ENCODE measurements at places on chromosomes 5 and 9.

- no peak for DNase-seq
These were observed 21.7 kb downstream of the CXXC5 start for GRCh38 chr5:139669662-139670368.

- DNase-seq = no peak
These were observed 7.2 kb downstream of the TBCA start for GRCh38 chr5:77768978-77769377.

GRCh38 chr5:141519605-141520565 is 31.0 kb downstream of the PCDHGC5 start:
- no peak for DNase-seq

- DNase-seq = no peak
These were observed 107.5 kb downstream of the PBX3 start for GRCh38 chr9:125854553-125855275.

DNA sequence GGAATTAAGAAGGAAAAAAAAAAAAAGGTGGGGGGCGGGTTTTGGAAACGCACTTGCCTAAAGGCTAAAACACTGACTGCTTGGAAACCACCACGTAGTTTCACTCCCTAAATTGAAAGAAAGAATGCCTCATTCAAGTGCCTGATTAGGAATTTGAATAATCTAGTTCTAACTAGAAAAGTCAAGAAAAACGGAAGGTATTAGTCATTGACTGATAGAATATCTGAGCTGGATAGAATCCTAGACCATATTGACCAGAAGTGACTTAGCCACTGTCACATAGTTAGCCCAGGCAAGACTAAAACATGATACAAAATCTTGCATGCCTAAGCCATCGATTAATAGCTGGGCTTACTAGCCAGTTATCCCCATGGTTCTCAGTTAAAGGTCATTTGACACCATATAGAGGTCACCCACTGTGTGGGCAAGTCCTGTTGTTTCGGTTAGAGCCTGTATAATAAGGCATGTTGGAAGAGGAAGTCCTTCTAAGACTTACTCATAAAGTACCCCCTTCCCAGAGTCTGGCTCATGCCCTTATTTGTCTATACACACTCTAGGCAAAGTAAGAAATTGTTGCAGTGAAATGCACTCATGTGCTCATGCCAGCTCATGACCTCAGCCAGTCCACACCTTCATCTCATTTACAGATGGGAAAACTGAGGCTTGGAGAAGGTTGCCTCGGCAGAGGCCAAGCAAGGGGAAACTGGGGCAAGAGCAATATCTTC is 40.2 kb downstream of the SH3RF2 start:
- DNase-seq = no peak

DNA sequence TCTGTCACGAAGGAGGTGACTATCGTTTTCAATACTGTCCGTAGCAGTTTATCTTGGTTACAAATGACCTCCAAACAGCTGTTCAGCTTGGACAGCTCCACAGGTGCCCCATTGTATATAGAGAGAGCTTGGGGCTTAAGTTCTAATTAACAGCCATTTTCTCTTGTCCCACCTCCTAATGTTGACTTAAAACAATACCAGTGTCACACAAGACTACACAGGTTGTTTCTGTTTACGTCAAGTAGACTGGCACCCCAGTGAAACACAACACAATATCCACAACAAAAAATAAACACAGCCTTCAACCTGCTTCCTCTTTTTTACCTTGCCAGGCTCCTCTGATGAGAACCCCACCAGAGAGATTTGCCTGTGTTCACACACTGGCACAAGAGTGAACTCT is 39.8 kb upstream of the TLE1 start:
- DNase-seq = no peak

DNA sequence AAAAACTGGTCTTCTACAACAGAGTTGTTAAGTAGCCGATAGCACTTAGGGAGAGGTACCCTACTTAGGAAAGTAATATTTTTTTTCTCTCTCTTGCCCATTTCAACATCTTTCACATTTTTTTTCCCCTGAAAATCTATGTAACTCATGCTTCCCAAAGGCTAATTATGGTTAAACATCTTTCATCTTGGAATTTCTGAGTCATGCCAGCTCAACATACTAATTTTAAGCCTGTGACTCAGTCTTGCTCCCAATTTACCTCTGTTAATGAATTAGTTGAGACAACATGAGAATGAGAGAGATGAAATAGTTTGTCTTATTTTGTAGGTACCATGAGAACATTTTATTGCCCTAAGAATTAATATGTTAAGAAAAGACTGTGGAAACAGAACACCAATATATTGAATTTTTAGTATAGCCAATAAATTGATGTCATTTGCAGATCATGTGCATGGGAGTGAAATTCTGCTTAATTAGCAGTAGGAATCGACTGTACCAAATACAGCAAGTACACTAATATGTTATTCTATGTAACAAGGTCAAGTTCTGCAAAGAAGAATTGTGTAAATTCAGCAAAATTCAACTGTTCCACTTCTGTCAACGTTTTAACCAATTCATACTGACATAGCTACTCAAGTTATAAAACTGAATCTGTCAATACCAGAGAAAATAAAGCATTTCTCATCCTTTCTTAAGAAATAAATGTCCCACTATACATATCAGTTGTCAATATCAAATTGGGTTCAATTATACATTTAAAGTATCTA is 550.0 kb downstream of the PTPRD start:
- no peak for DNase-seq

DNA sequence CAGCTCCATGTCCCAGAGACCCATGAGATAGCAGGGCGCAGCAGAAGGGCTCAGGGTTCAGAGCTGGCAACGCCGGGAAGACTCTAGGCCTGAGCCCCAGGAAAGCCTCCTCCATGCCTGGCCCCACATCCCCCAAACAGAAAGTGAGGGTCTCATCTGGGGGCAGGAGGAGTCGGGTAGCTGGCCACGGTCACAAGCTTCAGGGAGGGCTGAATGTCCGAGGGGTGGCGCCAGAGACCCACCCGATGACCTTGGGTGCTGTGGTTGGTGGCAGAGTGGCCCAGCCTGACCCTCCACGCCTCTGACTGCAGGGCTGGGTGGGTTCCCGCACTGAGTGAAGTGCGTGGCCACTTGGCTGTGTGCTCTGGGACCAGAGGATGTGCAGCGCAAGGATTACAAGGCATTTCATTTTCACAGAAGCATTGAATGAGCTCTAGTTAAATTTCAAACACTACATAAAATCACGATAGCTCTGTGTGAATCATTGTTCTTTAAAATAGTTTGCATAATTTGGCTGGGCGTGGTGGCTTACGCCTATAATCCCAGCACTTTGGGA is 3.0 kb downstream of the C8G start:
- no peak for DNase-seq

DNA sequence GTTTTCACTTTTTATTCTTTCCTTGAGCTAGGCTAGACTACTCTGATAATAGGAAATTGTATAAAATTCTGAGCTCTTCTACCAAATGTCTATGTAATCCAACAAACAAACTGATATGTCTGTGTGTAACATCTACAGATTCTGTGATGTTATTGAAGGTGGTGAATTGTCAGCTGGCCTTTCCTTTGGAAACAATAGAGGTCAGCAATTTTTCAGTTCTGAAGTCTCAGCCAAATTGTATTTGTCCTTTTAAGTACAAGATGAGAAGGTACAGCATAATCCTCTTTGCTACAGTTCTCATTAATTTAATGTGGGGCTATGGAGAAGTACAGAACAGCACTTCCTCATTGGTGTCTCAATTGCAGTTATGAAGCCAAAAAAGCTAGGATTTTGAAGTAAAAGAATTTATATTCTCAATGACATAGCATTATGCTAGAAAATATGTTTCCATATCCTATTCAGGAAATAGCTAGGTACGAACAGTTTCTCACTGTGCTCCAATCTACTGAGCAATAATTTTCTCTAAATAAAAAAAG is 198.0 kb downstream of the HINT1 start:
- DNase-seq = no peak

- no peak for DNase-seq
These were observed 97.7 kb upstream of the PRRC1 start for GRCh38 chr5:127419683-127420257.

DNA sequence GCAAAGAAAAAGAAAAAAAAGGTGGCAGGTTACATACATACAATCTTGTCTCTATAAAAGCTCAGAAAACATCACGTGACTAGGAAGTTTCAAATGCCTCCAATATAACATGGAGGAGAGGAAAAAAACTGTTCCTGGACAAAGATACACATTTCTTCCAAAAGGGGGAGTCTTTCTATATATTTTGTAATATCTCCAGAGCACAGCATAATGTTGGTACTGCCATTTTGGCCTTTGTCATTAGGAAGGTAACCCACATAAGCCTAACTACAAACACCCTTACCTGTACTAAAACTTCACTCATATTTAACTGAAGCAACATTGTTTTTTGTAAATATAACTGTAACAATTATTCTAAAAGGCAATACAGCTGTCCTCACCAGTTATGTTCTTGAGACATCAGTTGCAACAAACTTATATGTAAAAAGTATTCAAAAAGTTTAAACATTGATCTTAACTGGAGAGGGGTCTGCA is 1.2 kb upstream of the BTF3 start:
- no peak for DNase-seq

DNA sequence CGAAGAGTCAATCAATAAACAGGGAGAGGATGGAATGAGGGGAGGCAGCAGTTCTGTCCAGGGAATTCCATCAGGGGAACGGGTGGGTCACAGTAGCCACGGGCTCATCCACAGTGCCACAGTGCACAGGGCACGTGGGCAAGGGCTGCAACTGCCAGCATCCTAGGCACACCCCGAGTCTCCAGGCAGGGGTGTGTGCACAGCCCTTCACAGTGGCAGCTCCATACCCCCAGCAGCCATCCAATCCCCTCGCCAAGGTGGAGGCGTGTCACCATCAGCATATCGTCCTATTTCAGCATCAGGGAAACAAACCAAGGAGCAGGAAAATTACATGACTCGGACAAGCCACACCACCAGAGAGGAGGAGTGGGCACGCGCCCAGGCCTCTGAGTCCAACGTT is 133.6 kb downstream of the ADAMTS2 start:
- DNase-seq = no peak

DNA sequence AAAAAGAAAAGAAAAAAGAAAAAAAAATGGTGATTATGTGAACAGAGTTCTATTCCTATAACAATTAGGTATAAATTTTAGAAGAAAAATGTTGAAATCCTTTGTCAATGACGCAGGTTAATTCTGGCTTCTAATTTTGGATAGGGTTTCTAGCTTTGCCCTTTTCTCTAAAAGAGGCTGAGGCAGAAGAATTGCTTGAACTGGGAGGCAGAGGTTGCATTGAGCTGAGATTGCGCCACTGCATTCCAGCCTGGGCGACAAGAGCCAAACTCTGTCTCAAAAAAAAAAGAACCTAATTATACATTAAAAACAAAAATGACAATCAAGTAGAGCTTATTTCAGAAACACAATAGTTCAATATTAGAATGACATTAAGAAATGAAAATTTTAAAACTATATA is 2.9 kb downstream of the STXBP1 start:
- no peak for DNase-seq

GRCh38 chr5:167912941-167913665 is 378.3 kb upstream of the WWC1 start:
- no peak for DNase-seq

DNA sequence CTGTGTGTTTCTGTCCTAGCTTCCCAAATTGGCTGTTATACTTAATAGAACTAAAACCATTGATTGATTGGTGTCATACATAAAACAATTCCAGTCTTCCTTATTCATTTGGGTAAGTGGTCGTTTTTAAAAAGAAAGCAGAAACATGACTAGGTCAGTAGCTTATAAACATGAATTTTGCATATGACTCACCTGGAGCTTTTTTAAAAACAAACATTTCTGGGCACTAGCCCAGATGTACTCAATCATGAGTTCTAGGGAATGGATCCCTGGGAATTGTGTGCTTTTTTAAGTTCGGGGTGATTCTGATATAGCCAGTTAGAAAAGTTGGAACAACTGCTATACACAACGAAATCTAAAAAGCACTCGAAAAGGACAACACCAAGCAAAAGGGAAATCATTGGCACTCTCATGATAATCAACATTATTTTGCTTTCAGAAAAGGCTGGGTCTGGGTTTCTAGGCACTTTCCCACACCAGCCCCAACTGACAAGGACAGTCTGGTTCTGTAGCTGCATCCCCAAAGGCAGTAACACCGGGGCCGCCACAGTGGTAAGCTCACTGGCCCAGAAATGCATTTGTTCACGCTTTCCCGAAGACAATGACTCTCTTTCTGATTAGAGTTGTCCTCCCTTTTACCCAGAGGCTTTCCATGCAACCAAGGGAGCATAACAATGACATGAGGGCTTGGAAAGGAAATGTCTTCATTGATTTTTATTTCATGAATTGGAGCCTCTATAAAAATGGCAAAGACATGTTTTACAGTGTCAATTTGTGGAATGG is 664.9 kb upstream of the WWC1 start:
- DNase-seq = no peak

GRCh38 chr5:61815339-61815738 is 483.3 kb downstream of the ZSWIM6 start:
- no peak for DNase-seq

GRCh38 chr9:81558091-81558830 is 131.1 kb downstream of the TLE1 start:
- DNase-seq = no peak

GRCh38 chr5:135489466-135490244 is 37.5 kb upstream of the TIFAB start:
- no peak for DNase-seq

- no peak for DNase-seq
These were observed 87.9 kb downstream of the FBXL7 start for GRCh38 chr5:15587916-15588315.

DNA sequence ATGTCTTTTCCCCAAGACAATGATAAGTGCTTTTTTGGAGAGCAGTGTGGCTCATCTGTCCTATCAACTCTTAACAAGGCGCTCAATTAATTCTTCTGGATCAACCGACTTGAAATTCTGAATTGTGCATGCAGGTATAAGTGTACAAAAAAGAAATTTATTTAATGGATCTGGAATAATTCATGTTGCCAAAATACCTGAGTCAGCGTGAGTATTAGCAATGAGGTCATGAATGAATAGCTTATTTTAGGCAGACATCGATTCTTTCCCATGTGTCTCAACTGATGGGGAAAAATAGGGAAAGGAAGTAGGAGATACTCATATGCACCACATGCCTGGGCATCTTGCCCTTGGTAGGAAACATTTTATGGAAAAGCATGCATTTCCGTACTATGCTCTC is 68.0 kb downstream of the C6 start:
- DNase-seq = no peak

- DNase-seq = no peak
These were observed 252.2 kb upstream of the PANK3 start for GRCh38 chr5:168831383-168831782.
